ENCODE measurements at places on chromosomes 13 and 19.

- no peak for DNase-seq
Observed at GRCh38 chr19:38640368-38640767, 7.1 kb upstream of the ACTN4 start.

DNA sequence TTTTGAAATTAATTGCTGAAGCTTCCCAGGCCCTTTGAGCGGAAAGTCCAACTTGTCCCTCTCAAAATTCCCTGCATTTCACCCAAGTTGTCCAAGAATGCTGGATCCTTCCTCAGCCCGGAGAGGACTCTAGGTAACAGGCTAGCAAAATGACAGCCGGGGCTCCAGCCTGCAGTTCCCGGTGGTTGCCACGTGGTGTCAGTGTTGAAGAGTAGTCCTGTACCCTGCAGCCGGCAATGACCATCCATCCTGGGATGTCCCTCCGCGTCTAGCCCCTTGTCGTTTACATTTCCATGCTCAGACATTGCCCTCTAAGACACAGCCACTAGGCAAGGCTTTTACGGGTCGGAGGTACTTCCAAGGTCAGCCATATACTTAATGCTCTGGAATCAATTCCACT is 31.4 kb upstream of the MTIF3 start:
- DNase-seq = no peak

- no peak for DNase-seq
Observed at GRCh38 chr19:4932711-4933110, 23.4 kb downstream of the UHRF1 start.

- no peak for DNase-seq
Observed at GRCh38 chr13:28579322-28579721, 79.6 kb upstream of the POMP start.

DNA sequence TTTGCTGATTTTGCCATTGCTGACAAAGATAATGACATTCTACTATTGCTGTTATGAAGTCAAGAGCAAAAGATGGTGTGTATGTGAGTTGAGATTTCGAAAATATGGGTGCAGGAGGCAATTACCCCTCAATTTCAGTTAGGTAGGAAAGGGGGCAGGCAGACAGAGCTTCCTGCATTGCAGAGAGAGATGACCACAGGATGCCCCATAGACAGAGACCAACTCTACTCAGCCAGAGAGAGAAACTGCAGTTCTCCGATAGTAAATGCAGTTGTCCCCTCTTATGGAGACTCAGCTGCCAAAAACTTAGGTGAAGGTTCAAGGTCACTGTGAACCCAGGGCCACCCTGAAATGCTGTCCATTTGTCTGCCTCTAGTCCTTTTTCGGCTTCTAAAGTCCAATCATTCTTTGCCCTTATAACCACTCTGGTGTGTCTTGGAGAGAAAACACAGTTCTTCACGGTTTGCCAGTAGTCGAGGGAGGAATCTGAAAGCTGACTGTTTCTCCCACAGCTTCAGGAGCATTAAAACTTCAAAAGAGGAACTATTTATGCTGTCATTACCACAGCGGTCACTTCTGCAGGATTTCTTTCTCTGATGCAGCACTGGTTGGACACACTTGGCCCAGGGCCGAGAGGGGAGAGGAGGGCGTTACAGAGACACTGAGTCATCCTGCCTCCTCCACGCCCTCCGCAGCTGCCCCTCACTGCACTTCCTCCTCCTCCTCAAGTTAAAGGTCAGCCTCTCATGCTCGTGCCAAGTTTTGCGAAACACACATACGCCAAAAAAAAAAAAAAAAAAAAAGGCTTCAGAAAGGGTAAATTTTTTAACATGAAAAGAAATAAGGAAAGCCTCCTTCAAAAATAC is 264.3 kb downstream of the FOXO1 start:
- peak; percentile 98 for DNase-seq

DNA sequence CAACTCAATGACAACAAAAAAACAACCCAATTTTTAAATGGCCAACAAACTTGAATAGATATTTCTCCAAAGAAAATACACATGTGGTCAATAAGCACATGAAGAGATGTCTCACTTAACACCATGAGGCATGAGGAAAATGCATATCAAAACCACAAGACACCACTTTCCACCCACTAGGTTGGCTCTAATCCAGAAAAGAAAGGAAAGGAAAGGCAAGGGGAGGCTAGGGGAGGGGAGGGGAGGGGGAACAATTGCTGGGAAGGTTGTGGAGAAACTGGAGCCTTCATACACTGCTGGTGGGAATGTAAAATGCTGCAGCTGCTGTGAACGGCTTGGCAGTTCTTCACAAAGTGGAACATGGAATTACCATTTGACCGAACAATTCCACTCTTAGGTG is 854.3 kb downstream of the UQCRFS1 start:
- DNase-seq = no peak

DNA sequence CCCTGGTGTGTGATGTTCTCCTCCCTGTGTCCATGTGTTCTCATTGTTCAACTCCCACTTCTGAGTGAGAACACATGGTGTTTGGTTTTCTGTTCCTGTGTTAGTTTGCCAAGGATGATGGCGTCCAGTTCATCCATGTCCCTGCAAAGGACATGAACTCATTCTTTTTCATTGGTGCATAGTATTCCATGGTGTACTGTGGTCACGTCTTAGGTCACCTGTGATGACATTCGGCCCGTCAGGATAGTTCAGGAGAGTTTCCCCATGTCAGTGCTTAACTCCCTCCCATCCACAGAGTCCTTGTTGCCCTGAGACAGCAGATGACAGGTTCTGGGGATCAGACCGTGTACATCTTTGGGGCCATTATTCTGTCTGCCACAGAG is 8.6 kb downstream of the ZNF444 start:
- DNase-seq = no peak

- DNase-seq = no peak
Observed at GRCh38 chr13:114208134-114208533, 26.6 kb upstream of the CDC16 start.

DNA sequence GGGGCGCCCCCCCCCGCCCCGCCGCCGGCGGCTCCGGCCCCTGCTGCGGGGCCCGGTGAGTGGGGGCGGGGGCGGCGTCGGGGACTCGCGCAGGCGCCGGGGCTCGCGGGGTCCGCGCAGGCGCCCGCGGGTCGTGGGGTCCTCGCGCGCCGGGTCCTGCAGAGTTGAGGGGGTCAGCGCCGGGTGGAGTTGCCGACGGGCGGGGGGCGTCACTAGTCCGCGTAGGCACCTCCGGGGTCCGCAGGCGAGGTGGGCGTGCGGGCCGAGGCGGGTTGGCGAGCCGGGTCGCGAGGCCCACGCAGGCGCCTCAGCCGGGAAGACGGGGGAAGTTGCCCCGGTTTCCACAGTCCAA is 365 bp downstream of the PPP6R1 start:
- DNase-seq = no peak

GRCh38 chr13:107088061-107088460 is 520.1 kb upstream of the ARGLU1 start:
- DNase-seq = no peak

GRCh38 chr13:111629457-111629856 is 309.0 kb downstream of the TEX29 start:
- no peak for DNase-seq

GRCh38 chr19:52102782-52103181 is 7.2 kb upstream of the ZNF841 start:
- DNase-seq = no peak

GRCh38 chr19:57071444-57071843 is 48.3 kb upstream of the USP29 start:
- no peak for DNase-seq

DNA sequence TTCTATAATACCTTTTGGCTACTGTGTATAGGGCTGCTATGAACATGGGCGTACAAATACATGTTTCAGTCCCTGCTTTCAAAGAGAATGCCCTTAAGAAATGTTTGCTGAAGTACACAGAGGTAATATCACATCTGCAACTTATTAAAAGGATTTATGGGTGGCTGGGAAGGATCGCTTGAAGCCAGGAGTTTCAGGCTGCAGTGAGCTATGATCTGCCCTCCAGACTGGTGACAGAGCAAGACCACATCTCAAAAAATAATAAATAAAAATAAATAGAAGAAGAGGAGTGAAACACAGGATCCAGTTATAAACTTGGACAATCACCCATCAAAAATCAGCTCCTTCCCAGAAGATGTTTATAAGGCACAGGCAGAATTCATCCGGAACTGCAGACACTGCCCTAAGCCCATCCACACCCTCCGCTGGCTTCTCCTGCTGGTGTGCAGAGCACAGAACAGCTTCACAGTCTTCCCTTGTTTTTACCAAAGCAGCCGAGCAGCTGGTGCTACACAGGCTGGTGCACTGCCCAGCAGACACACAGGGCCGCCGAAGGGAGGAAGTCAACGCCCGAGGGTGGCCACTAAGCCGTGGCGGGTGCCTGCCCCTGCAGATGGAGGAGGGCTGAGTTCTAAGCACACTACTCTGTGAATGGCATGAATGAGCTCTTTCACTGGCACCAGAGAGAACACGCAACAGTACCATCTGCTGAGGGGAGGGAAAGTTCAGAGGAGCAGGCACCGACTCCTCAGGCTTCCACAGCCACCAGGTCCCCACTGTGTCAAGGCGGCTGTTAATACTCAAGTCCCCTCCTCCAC is 44.0 kb downstream of the BRD4 start:
- no peak for DNase-seq

GRCh38 chr13:73335944-73336343 is 277.1 kb downstream of the KLF5 start:
- no peak for DNase-seq

GRCh38 chr13:109000207-109000606 is 370.8 kb downstream of the MYO16 start:
- DNase-seq = no peak

DNA sequence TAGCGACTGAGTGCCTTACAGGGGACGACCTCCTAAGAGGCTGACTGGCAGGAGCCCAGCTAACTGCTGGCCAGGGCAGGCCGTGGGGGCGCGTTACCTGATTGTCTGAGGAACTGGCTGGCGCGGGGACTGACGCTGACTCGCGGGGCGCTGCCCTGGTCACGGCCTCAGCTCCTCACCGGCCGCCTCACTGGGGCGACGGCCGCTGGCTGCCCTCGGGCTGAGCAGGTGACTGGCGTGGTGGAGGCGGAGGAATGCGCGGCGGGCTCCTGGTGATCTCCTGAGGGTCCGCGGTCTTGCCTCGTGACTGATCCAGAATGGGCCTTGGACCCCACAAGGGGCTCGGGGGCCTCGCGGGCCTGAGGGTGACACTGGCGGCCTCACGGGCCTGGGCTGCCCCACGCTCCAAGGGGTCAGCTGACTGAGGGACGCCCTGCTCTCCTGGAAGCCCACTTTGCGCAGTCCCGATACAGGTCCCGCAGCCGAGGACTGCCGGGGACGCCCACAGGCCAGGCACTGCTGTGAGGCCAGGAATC is 39.3 kb downstream of the SIGLEC7 start:
- no peak for DNase-seq

DNA sequence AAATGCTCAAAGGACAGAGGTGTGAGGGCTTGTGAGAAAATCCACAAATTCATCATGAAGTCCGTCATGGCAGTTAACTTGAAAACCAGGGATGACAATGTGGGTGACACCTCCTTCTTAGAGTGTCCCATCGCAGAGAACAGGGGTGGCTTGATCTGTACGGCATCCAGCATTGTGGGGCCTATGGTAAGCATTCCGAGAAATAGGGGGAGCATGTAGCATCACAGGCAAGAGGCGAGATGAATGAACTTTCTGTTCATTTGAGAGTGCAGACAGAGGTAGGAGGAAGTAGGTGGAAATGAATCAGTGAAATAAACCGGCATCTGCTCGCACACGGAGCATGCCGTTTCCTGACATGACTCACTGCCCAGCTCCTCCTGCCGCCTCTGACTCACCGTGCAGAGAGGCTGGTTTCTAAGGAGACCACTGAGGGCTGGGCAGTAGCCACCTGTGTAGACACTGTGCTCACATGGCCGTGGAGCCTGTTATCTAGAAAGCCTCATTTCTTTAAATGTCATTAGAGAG is 339.0 kb downstream of the RFC3 start:
- peak; percentile 92 for DNase-seq

DNA sequence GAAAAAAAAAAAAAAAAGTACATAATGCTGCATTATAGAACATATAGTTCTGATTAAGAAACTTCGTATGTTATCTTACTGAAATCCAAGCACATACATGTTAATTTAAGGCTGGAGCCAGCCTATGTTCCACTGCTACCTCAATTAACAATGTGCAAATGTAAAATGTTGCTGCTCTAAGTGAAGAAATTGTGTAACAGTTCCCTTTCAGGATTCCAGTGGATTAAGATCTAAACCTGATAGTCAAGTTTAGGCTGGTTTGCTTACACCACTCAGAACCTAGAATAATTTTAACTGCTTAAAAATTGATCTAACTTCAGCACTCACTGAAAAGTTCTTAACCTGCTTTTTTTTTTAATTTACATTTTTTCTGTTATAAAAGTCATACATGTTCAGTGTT is 4.2 kb downstream of the VPS36 start:
- DNase-seq = no peak

DNA sequence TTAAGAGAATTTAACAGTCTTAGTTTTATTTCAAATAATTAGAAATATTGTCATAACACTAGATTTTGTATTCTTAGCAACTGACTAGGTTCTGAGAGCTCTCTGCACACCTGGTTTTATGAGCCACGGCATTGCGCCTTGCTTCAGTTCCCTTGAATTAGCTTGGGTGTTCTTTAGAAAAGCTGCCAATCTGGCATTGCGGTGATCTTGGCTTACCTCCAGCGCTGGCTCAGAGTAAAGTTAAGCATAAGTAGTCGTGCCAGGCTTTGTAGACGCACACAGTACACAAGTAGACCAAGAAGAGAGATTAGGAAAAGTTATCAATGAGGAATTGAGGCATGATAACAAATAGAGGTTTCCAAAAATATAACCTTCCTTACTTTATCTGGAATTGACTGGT is 45.7 kb downstream of the TPP2 start:
- peak; percentile 59 for DNase-seq

DNA sequence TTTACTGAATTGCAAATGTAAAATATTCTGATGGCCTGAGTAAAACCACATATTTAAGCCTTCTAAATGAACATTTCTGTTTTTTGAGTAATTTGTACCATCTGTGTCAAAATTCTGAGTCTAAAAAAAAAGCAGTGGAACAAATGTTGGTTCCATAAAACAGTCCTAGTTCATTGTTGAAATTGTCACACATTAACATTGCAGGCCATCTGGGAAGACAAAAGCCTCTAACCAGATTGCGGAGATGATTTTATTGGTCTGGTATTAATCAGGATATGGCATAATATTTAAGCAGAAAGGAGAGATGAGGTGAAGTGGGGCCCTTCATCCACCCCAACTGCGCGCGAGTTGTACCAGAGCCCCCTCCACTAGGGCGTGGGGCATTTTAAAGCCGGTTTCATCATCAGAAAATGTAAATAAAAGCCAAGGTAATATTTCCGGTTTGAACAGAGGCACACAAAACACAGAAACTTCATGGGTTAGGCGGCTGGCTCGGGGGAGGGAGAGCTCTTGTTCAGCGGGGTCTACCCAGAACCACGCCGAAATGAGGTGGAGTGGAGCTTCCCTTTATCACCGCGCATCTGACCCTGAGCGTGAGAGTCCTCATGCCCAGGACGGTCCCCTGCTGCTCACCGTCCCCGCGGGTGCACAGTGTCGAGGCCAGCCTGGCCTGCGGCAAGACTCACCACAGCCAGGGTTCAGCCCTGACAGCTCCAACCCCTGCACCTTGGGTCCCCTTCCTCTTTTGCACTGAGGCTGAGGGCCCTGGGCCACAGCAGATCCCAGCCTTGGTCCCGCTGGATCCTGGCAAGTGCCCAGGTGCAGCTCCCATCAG is 169.2 kb downstream of the URI1 start:
- no peak for DNase-seq

- DNase-seq = peak; percentile 87
Observed at GRCh38 chr19:18503971-18504885, 17.6 kb downstream of the ELL start.

GRCh38 chr19:17060802-17061201 is 14.4 kb downstream of the HAUS8 start:
- no peak for DNase-seq

Data from left colon (tissue), 2 donors.